Stimulated activated naive CD4-positive, alpha-beta T cell (primary cell): ENCODE measurements at places on chromosomes 5 and 9.

- DNase-seq = no peak
Measured at GRCh38 chr5:122985006-122985700, 51.4 kb downstream of the PPIC start.

DNA sequence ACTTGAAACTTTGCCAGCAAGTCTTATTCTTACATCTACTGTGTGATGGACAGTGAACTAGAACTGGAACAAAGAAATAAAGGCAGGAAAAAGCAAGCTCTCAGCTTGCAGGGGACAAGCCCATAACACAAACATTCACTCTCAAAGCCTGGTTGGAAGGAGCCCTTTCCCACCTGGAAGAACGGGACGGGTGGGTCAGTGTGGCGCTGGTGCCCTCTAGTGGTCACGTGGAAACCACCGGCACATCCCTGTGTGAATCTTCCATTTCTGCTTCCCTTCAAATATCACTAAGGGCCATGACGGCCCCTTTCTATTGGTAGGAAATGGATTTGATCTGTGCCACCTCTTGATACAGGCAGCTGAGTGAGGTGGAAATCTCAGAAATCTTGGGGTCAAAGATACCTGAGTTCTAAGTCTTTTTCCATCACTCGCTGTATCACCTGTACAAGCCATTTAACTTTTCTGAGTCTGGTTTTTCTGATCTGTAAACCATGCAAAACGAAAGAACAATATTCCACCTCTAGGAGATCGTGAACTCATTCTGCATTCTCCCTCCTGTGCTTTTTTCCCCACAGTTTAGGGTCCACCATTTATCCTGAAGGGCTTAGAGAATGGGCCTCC, 211.6 kb downstream of the MSX2 start:
- no peak for DNase-seq

GRCh38 chr9:112914524-112914923, 23.8 kb upstream of the SLC46A2 start:
- no peak for DNase-seq

DNA sequence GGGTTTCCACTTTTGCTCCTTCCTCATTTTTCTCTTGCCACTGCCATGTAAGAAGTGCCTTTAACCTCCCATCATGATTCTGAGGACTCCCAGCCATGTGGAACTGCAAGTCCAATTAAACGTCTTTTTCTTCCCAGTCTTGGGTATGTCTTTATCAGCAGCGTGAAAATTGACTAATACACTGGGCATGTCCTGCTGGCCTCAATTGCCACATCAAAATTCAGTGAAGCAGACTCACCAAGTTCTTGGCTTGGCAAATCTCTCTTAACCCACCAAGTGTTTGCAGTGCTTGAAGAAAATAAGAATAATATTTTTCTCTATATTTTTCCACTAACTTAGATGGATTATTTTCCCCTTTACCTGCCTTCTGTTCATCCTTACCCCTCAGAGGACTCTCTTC, 212.0 kb downstream of the BRINP1 start:
- DNase-seq = no peak

DNA sequence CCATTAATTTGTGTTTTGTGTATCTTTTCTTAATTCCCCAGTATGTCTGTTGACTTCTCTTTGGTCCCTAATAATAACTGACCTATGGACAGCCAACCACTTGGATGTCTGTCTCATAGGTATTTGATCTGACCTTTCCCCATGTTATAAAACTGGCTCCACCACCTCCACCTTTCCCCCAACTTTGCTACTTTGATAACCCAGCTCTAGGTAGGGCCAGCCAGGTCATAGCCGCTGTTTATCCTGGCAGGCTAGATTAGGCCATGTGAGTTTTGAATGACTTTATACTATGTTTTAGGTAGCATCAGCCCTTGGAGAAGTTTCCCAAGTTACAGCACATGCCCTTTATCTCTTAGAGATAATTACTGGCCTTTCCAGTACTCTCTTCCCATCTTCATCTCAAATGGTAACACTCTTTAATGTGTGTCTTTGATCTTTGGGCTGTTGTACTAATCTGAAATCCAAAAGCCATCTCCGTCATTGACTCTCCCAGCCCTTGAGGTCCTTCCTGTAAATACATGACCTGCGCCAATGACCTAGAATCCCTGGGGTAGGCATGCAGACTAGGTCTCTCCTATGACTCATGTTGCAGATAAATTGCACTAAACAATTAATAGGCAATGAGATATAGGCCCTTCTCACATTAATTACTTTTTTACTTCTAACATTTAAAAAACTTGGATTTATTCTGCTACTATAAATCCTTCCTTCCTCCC, 152.6 kb downstream of the CD180 start:
- DNase-seq = no peak
